Activated naive CD8-positive, alpha-beta T cell treated with anti-CD3 and anti-CD28 coated beads for 36 hours (primary cell): ENCODE measurements at places on chromosomes 11 and 22. TPM values are rescaled to one million over a fixed set of nuclear protein-coding genes. Genes with fewer than 3 reads are reported as not detected.
A peak's percentile ranks its signal among the peaks of the same experiment; 100 is the strongest.

DNA sequence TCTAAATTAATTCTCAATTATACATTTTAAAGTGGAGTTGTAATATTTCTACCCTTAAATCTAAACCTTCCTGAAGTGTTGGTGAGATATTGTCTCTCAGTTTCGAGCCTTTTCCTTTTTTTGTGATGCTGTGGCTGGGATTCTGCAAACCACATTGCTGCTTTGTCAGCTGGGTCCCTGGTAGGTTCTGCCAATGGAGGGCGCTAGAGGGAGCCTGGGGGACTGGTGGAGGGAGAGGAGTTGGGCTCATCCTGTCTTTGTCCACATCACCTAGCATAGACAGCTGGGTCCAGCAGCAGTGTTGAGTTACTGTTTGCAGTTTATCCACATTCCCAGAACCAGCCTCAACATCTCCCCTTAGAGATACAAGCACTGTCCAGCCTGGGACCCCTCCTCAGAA, 41.0 kb downstream of the TRAF6 start:
- DNase-seq: no peak

DNA sequence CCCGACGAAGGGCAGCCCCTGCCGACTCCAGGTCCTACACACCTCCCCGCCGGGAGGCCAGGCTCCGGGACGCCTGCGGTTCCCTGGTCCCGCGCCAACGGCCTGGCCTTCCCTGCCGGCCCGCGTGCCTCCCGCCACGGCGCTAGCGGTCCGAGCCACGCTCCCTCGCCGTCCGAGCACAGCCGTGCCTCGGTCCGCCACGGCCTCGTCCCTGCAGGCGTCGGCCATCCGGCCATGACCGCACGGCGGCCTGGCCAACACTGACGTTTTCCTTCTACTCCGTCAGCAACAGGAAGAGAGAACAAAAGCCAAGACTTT, 532 bp downstream of the EIF4G2 start:
- no peak for DNase-seq

- no peak for DNase-seq
These were observed 38.3 kb downstream of the AMOTL1 start for GRCh38 chr11:94806419-94806818.

- peak; percentile 7 for DNase-seq
These were observed 1.3 kb downstream of the FAM181B start for GRCh38 chr11:82732348-82732733.

DNA sequence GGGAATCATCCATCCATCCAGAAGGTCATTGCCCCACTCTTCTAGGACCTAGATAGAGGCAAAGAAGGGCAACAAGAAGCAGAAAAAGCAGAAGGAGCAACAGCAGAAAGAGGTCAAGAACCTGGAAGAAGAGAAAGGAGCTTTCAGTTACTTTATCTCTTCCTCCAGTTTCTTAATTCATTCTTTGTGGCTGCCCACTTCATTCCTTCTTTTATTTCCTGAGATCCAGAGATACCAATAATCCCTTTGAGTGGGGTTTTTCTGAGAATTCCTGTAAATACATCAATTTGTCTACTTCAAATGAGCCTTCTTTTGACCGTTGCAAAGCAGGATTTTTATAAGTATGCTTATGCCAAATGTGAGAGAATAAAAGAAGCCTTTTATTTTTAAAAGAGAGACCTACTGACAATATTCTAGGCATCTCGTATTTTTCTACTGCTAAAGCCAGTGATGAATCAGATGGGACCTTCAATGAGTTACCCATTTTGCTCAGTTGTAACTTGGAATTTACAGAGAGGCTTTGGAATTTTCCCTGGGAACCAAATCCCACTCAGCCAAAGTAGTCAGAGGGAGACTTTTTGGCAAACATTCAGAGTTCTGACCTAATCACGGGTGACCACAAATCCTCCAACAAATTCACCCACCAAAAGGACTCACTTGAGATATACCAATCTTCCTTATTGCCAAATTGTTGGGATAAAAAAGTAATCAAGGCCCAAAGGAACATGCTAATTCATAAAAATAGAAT, 54.9 kb downstream of the ZC3H12C start:
- DNase-seq: no peak

- no peak for DNase-seq
These were observed 2.2 kb downstream of the MADD start for GRCh38 chr11:47271961-47272661.

DNA sequence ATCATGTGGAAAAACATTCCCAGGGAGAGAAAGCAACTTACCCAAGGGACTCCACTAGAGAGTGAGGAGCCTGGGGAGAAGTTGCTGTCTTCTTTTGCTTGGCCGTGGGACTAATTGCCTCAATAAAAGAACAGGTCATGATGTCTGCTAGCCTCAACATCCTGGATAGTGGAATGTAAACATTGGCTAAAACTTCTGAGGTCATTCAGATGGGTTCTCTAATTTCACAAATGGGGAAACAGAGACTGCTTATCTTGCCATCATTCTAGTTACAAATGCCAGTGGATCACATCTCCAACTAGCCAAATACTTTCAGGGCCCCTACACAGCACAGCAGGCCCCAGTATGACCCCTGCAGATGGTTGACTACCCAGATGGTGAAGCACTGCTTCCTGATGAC, 28.4 kb upstream of the PAMR1 start:
- no peak for DNase-seq

DNA sequence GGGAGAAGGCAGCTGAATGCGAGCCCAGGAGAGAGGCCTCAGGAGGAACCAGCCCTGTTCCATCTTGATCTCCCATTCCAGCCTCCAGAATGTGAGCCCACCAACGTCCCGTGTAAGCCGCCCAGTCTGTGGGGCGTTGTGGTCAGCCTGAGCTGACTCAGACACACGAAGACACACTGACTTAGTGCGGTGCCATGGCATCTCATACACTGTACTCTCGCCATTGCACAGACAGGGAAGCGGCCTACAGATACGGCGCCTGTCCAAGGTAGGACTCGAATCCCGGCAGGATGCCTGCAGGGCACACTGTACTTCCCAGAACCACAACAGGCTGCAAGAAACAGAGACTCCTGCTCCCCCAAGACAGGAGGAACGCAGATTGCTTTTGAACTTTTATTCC, 179.6 kb downstream of the CTTN start:
- DNase-seq: no peak

DNA sequence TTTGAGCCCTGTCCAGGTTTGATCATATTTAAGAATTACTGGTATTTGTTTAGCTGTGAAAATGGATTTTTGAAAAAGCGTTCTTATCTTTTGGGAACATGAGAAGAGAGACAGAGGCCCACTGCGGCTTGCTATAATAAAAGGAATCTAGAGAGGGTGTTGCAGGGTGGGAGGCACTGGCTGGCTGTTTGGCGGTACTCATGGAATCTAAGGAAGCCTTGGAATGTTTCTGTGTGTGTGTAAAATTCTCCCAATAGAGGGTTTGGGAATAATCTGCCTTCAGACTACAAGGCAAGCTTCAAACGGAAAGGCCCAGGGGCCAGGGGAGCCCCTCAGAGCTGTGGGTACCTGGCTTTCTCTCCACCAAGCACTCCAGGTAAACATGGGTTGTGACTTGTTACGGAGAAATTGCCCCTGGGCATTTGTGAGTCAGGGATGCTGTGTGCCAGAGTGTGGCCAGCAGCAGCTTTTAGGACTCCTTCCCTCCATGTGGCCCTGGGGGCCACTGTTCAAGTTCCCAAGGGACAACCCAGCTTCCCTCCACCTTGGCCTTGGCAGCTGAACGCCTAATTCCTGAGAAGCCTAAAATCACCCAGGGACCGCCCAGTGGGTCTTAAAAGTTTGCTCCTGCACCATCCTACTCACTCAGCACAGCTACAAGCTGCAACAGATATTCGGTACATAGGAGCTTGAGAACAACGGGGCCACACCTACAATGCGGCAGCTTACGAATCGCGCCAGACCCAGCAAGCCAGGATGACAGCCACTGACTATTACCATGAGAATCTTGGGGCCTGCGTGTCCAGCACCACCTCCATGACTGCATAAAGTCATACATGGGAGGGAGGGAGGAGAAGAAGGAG, 14.1 kb upstream of the SYT8 start:
- DNase-seq: no peak

GRCh38 chr22:47396105-47396504, 633.7 kb downstream of the TBC1D22A start:
- DNase-seq: no peak

GRCh38 chr11:69446108-69446507, 35.4 kb upstream of the LINC01488 start:
- no peak for DNase-seq

DNA sequence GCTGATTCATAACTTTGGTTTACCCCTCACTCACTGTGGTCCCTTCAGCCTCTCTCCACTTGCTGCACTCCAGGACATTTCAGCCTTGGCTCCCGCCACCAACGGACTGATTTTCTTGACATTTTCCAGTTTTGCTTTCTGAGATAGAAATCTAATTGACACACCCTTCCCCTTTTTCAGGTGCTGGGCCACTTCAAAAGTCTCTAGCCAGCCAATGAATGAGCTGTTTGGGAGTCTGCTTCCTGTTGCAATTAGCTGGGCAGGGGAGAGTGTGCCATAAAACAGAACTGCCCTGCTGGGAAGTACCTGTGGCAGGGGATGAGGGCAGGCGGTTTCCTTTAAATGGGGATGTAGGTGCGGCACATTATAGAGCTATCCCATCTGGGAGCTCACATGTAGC, 21.1 kb upstream of the PLET1 start:
- no peak for DNase-seq

- no peak for DNase-seq
These were observed 42.8 kb downstream of the PIWIL3 start for GRCh38 chr22:24731761-24732160.

DNA sequence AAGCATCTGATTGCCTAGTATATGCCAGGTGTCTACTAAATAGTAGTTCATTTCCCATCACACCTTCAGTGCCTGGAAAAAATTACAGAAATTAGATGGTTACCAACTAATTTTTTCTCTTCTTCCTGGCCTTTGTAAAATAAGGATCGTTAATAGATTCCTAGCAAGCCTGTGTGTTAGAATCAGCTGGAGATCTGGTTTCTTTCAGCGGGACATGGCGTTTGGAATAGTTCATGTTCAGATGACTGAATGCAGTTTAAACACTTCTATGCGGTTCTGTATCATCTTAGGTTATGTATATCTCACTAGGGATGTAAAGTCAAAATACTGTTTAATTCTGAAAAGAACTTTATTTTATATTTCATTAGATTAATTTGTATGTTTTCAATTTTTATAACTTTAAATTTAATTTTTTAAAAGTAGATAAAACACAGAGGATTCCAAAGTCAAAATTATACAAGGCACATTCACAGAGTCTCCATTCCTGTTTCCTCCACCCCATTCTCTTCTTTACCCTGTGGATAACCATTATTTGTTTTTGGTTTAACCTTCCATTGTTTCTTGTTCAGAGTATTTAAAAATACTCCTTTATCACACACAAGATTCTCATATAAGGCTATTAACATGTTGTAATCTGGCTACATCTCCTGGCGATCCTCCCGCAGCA, 132.8 kb downstream of the ATXN10 start:
- no peak for DNase-seq

DNA sequence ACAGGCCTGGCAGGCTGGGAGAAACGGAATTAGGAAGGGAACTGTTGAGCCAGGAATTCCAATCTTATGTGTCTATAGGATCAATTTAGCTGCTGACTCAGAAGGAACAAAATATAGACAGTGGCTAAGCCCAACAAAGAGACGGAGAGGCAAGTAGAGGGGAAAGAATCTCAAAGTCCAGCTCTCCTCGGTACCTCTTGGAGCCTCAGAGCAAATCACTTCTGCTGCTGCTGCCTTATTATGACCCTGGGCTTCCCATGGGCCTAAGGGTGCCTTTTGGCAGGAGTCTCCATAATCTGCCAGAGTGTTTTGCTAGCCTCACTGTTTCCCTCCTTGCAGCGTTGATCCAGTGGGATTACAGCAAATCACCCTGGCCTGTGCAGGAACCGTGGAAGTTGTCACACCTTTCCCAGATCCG, 31.7 kb downstream of the PAX6 start:
- no peak for DNase-seq

DNA sequence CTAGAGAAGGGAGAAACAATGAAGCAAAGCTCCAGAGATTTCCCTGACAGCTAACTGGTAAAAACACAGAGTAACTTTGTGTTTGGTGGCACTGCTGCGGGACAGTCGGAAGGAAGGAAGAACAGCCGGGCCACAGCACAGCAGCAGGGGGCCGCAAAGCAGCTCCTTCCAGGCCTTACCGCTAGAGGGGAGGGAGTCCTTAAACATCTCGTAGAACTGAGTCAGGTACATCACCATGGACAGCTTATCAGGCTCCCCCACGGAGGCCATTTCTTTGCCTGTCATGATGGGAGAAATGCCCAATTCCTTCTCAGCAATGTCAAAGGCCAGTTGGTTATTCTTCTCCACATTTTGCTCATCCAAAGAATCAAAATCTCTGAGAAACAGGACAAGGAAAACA, 114.6 kb upstream of the BID start:
- DNase-seq: no peak

- DNase-seq: no peak
These were observed 24.2 kb upstream of the OR6X1 start for GRCh38 chr11:123778511-123778910.

DNA sequence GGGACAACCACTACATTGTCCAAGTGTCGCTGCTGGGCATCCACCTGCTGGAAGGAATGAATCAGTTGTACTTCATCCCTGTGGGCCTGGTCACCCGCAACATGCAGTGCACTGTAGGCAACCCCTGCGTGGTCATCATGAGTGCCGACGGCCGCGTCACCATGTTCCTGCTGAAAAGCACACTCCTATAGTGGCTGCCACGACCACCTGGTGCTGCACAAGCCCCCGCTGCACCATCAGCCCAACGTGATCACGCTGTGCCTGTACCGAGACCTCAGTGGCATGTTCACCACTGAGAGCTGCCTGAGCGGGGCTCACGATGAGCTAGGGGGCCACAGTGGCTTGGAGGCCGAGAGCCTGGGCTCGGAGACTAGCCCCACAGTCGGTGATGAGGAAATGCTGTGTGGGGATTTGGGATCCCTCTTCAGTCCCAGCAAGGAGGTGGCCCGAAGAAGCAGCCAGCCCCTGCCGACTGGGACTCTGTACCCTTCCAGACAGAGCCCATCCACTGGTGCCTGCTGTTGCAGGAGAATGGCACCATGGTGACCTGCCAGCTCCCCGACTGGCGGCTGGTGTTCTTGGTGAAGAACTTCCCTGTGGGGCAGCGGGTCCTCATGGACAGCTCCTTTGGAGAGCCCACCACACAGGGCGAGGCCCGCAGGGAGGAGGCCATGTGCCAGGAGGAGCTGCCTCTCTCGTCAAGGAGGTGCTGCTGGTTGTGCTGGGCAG, 15.7 kb upstream of the SLC5A4 start:
- no peak for DNase-seq

GRCh38 chr11:121422675-121423074, 29.4 kb upstream of the SORL1 start:
- no peak for DNase-seq

- DNase-seq: no peak
These were observed 55.3 kb downstream of the INSC start for GRCh38 chr11:15169815-15170551.

- no peak for DNase-seq
These were observed 59.2 kb downstream of the CACNG2 start for GRCh38 chr22:36644333-36644757.

CRYAB gene
- not detected for total RNA-seq

OR5P2 gene
- total RNA-seq: not detected

KCNK4 gene
- not detected for total RNA-seq

CASP5 gene
- total RNA-seq: not detected

LDHAL6A gene
- total RNA-seq: not detected

CD3E gene
- total RNA-seq: 364 TPM

UBQLN3 gene
- not detected for total RNA-seq

PRSS23 gene
- total RNA-seq: 4.0 TPM

NAV2 gene
- total RNA-seq: 0.20 TPM

KRTAP5-11 gene
- not detected for total RNA-seq

VWA5A gene
- 5.2 TPM for total RNA-seq

OR2AT4 gene
- not detected for total RNA-seq

RAG2 gene
- total RNA-seq: not detected

FUT4 gene
- total RNA-seq: 5.9 TPM

LRRC56 gene
- 1.4 TPM for total RNA-seq
